ENCODE measurements at places on chromosomes 3 and 15.

DNA sequence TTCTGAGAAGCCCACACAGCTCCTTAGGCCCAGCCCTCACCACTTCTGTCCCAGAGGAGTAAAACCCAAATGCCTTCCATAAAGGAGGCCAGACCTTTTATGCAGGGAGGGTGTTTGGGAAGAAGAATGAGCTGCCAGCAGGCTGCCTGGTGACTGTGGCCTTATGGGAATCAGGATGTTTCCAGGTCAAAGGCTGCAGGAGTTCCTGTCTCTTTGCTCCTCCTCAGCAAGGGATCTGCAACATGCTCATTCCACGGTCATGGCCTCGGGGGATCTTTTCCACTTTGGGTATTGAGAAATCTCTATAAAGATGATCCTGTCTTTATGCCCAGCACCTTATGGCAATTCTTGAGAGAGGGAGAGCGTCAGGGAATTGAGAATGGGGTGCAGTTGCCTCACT, 25.2 kb upstream of the MAGEF1 start:
- no peak for DNase-seq

- no peak for DNase-seq
These were observed 413.0 kb upstream of the RBMS3 start for GRCh38 chr3:28867836-28868235.

- DNase-seq = no peak
These were observed 15.6 kb downstream of the CYP19A1 start for GRCh38 chr15:51322621-51323296.

DNA sequence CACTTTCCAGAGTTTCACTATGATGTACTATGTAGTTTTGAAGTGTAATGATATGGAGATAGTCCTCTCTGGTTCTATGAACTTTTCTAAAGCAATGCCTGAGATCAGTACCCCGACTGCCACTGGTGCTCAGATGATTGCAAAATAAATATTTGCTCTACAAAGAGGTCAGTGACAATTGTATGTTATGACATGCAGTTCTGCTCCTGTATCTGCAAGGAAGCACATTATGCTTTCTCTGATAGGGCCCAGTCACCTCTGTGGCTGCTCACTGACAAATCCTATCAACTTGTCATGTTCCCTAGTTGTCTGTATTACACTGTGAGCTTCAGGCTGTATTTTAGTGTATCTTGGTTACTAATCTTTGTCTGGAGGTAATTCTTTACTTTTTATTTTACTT, 362.6 kb downstream of the ROBO1 start:
- DNase-seq = no peak

GRCh38 chr15:87906444-87906843, 350.1 kb downstream of the NTRK3 start:
- no peak for DNase-seq

DNA sequence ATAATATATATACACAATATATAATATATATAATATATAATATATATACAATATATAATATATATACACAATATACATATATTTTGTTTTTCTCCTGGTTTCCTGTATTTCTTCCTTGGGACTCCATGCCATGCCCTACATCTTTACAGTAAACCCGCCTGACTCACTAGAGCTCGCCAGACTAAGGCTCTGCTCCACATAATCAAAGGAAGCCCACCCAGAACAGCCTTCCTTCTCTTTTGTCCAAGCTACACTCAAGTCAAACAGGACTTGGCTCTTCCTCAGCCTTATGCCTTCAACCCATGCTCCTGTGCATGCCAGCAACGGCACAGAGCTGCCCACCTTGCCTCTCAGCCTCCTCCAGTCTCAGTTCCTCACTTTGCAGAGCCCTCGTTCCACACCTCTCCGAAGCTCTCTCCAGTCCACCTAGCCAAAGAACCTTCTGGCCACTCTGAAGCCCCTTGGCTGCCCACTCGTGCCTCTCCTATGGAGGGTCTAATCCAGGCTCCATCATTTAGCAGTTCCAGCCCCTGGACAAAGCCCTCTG, 109.1 kb downstream of the RFTN1 start:
- DNase-seq = no peak

GRCh38 chr3:76039431-76039830, 254.1 kb upstream of the ZNF717 start:
- no peak for DNase-seq

DNA sequence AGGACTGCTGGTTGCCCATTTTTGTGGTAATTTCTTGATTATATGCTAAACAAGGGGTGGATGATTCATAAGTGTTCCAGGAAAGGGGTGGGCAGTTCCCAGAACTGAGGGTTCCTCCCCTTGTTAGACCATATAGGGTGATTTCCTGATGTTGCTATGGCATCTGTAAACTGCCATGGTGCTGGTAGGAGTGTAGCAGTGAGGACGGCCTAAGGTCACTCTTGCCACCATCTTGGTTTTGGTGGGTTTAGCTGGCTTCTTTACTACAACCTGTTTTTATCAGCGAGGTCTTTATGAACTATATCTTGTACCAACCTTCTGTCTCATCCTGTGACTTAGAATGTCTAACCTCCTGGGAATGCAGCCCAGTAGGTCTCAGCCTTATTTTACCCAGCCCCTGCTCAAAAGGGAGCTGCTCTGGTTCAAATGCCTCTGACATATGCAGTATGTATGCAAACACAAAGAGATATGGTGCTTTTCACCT, 46.2 kb downstream of the C3orf38 start:
- DNase-seq = no peak

DNA sequence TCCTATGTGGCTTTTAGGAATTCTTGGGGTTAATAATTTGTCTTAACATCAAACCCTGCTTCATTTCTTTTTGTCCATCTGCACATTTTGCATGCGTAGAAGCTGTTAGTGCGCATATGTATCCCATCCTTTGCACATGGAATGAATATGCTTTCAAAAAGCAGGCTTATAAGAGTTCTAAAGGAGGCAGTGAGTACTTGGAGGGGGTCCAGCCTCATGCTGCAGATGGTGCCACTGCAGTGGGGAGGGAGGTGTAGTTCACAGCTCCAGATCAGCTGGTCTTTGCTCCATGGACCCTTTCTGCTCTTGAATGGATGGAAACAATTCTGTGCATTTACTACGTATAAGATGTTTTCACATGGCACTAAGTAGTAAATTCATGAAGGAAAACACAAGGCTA, 20.7 kb upstream of the SSR3 start:
- DNase-seq = no peak

GRCh38 chr15:52800828-52801747, 11.0 kb upstream of the ONECUT1 start:
- no peak for DNase-seq

- DNase-seq = no peak
These were observed 39.7 kb upstream of the TM4SF1 start for GRCh38 chr3:149417174-149417573.

GRCh38 chr3:194184801-194185200, 48.9 kb downstream of the HES1 start:
- DNase-seq = no peak

DNA sequence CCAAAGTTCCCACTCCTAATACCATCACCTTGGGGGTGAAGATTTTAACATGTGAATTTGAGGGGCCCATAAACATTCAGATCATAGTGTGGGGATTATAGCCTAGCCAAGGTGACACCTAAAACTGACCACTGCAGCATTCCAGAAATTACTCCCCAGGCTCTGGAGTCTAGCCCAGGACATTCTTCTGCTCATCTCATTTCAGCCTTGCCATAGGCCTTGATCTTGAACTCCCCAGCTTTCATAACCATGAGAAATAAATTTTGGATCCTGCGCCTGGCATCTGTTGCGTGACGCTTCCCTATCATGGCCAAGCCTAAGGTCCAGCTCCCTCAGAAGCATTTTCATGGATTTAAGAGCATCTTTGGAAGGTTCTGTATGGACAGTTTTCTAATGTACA, 502.9 kb upstream of the THBS1 start:
- no peak for DNase-seq

DNA sequence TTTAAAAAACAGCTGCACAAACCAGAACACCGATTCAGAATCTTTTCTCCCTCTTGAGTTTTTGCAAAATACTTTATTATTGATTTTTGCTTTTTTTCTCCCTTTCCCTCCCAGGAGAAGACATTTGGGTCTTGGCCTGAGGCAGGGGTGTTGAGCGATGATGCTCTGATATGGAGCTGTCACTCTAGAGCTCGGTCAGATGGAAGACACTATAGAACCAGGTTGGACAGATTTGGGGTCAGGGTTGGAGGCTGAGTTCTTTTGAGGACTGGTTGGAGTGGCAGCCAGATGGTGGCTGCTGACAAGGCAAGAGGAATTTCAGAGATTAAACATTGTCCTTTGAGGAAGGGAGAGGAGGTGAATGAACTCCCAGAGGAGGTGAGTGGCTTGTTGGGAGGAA, 16.9 kb downstream of the CDAN1 start:
- no peak for DNase-seq

DNA sequence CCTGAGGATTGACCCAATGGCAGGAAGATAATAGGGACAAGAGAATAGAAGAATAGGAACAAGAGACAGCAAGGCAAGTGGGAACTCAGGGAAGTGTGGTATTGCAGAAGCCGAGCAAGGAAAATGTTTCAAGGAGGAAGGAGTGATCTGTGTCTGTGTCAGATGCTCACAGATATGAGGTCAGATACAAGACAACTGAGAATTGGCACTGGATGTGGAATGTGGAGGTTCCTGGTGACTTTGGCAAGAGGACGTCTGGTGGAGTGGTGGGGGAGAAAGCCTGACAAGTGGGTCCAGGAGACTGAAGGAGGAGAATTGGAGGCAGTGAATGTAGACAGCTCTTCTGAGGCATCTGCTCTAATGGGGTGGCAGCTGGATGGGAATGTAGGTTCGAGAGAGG, 24.1 kb downstream of the GYG1 start:
- no peak for DNase-seq

GRCh38 chr15:88498996-88499395, 31.5 kb downstream of the MRPS11 start:
- DNase-seq = no peak

GRCh38 chr3:59408047-59408624, 358.3 kb upstream of the CFAP20DC start:
- no peak for DNase-seq

DNA sequence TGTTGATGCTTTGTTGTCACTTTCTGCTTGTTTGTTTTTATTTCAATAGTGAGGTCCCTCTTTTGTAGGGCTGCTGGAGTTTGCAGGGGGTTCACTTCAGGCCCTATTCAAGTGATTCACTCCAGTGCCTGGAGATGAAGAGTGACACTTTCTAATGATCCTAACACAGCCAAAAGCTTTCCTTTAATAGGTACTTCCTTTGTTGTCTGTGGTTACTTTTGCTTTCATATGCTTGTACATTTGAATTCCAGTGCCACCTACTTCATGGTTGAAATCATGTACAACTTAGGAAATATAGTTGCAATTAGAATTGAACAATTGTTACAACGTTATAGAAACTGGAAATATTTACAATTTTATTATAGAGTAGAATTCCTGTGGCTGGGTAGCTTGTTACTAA, 466.8 kb upstream of the EPHA3 start:
- no peak for DNase-seq

GRCh38 chr3:19644405-19644804, 289.6 kb downstream of the EFHB start:
- DNase-seq = no peak

- DNase-seq = no peak
These were observed 60.1 kb upstream of the DAZL start for GRCh38 chr3:16665282-16665741.

GRCh38 chr3:175257123-175257522, 398.0 kb downstream of the NAALADL2 start:
- DNase-seq = no peak

DNA sequence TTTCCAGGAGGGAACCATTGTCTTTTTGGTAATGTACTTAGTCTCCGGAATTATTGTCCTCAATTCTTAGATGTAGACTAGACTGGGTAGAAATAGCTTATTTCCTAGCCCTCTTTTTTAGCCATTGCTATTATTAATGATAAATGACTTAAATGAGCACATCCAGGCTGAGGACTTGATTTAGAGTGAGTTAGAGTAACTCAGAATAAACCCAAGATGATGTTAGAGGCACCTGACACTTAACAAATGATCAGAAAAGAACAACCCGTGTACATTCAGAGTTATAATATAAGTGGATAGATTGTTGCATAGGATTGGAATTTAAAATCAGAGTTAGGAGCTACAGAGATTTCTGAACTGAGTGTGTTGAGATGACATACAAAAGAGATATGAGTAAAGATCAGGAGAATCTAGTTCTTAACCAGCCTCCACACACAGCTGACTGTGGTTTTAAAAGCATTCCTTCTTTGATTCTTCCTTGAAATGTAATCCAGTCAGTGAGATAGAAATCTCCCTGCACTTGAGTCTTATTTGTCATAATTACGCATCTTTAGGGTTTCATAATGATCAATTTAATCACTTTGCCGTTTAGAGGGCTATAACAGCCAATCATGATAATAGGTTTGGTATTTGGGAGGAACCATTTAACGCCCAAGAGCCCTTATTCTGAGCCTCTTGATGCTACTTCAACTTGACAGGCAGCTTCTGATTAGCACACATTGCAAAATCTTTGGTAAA, 366.5 kb downstream of the GAP43 start:
- DNase-seq = no peak

DNA sequence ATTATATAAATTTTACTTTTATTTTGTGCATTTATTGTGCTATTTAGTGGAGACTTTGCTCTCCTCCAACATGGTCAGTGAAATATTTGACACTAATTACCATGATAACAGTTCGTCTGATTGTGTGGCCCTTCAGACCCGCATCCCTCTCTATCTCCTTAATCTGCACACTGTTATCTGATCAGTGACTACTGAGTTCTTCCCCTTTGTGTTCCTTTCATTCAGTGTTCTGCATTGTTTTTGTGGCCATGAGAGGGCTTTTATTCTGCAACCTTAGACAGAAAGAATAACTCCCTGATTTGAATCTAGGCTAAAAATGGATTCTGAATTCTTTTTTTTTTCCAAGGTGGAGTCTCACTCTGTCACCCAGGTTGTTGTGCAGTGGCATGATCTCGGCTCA, 11.9 kb upstream of the FMN1 start:
- no peak for DNase-seq

Data from NCI-H1694 (cell line).